Renal cortex interstitium (tissue), 15 donors: ENCODE measurements at places on chromosomes 5 and 9.

GRCh38 chr5:112614986-112615385 is 122.7 kb upstream of the APC start:
- DNase-seq, result no peak

GRCh38 chr5:135437422-135437795 is 9.7 kb downstream of the DCANP1 start:
- no peak for DNase-seq

DNA sequence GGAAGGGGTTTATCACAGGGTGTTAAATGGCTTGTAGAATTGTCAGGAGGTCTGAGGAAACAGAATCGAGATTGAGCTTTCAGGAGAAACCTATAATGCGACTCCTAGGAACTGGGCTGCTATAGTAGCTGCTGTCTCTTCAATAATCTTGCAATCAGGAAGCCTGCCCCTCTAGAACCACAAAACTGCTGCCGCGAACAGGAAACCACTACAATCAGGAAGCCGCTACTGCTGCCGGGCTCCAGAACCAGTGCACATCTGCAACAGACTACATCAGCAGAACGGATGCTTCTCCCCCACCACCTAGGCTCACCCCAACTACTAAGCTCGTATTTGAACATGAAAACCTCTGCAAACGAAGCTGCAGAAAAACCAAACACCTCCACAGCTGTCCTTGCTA is 31.6 kb downstream of the TNFSF8 start:
- DNase-seq, result no peak

DNA sequence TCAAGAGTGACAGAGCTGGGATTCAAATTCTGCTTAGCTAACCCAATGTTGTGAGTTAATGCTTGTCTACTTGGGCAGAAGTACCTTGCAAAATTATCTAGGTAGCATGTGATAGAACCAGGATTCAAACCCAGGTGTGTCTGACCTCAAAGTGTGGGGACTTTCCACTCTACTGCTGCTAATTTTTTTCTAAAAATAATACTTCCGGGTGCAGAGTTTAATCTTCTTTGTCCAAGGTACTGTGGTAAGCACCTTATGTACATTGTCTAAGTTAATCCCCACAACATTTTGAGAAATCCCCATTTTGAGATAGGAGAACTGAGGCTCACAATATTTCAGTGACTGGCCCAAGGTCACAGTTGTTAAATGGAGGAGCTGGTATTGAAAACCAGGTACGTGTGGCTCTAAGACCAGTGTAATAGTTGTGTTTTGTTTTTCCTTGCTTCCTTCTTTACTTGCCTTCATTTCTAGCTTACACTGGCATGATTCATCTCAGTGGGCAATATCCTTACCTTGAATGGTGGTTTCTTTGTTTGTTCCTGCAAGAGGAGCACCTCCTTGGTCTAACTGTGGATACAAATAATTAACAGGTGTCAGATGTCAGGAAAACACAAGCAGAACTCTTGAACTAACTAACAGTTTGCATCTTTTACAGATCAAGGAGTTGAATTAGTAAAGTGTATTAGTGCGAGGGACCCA is 7.5 kb downstream of the ALDOB start:
- no peak for DNase-seq

DNA sequence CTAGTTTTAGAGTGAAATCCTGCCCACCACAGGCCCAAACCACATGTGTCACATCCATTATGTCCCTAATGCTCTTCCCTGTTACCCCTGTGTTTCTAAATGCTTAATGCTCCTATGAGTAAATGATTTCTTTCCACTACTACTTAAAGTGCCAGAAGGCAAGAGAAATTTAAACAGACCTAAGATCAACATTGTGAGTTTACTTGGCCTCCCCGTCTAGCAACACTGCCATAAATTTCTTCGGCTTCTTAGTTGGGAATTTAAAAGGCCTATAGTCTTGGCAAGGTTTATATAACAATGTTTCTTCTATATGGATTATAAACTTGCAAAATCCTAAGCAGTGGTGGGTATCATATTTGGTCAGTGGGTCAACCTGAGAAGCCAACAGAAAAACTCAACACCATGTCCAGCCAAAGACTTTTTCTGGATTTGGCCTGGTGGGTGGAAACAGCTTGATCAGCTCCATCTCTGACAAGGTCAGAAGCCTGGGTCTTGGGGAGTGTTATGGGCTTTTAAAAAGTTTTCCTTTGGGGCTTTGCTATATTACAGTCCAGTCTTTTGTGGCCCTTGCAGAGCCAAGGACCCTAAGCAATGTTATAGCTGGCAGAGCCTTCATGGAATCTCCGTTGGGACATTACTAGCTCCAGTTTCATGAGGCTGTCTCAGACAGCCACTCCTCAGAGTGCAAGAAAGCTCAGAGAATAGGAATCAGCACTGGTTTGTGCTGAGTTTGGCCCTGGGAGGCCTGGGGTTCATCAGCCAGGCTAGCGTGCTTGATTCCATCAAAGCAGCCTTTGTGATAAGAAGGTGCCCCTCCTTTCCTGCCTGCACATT is 119.8 kb downstream of the PRDM6 start:
- DNase-seq, result peak; percentile 34

DNA sequence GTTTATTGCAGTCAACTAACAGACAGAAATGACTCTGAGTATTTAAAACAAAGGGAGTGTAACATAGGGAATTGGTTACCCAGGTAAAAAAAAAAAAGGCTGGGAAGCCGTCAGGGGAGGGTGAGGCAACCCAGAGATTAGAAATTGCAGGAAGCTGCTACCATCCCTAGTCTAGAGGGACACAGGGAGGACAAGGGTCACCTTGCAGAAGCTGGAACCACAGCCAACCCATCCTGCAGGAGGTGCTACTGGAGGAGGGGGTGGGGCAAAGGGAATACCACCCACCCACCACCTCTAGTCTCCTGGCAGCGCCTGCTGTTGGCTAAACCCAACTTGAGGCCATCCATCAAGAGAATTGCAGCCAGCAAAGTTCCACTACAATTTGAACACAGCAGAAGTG is 6.5 kb downstream of the CAST start:
- DNase-seq, result no peak
